ENCODE measurements at places on chromosomes 12 and 14.

DNA sequence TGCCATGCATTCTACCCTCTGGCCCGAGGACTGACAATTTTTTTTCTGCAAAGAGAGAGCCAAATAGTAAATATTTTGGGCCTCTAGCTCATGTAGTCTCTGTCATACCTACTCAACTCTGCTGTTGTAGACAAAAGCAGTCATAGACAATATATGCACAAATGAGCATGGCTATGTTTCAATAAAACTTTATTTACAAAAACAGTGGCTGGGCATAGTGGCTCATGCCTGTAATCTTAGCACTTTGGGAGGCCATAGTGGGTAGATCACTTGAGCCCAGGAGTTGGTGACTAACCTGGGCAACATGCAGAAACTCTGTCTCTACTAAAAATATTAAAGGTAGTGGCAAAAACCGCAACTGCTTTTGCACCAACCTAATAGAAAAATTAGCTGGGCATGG is 153.7 kb upstream of the BTG1 start:
- DNase-seq = no peak

DNA sequence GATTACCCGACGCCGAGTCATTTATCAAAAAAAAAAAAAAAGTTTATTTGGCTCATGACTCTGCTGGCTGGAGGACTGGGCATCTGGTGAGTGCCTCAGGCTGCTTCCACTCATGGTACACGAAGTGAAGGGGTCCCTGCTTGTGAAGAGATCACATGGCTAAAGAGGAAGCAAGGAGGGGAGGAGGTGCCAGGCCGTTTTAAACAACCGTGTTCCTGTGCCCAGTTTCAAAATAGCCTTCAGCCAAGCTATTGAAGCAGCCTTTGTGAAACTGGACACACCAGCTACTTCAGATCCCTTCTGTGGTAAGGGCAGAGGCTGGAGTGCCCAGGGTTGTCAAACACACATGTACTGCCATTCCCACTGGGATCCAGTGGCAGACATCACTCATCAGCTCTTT is 7.6 kb downstream of the POP5 start:
- no peak for DNase-seq

GRCh38 chr14:103023881-103024473 is 33.4 kb downstream of the CDC42BPB start:
- DNase-seq = peak; percentile 74

DNA sequence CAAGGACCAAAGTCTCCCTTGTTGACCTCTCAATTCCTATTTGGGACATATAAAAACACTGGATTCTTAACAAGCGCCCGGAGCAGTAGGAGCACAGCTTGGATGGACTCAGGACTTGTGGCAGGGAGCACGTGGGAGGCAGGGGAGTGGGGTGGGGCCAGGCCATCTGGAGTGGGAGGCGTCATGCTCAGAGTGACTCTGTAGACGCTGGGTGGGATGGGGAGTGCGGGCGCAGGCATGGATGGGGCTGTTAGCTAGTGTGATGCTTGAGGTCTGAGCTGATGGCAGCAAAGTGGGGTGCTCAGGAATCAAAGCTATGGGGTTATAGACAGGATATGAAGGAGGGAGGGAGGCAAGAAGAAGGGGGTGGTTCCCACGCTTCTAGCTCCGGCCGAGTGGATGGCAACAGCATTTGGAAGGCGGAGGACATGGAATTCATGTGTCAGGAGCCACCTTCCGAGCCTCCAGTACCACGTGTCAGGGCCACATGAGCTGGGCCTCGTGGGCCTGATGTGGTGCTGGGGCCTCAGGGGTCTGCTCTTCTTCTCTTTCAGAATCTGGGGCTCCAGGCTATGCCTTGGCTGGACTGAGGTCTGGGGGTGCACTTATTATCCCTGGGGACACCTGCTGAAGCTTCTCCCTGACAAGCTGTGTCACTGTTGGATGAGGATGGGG is 26.2 kb downstream of the MEG3 start:
- no peak for DNase-seq

GRCh38 chr12:78719721-78720120 is 144.9 kb upstream of the SYT1 start:
- DNase-seq = no peak

DNA sequence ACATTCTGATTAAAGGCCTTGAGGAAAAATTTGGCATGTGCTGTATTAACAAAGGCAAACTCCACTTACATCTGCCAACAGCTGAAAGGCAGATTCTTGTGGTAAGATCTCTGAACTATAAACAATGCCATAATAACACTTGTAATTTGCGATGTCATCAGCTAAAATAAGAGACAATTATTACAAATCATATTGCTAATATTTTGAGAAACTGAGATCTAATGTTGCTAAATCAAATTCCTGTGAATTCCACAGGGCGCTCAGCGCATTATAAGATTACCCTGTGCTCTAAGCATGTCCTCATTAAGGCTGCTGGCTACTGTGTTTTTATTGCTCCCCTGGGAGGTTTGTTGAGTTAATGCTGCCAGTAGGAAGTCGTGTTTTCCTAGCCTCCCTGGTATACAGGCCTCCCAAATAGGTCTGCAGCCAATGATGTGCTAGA is 244.8 kb downstream of the DACT1 start:
- peak; percentile 37 for DNase-seq

DNA sequence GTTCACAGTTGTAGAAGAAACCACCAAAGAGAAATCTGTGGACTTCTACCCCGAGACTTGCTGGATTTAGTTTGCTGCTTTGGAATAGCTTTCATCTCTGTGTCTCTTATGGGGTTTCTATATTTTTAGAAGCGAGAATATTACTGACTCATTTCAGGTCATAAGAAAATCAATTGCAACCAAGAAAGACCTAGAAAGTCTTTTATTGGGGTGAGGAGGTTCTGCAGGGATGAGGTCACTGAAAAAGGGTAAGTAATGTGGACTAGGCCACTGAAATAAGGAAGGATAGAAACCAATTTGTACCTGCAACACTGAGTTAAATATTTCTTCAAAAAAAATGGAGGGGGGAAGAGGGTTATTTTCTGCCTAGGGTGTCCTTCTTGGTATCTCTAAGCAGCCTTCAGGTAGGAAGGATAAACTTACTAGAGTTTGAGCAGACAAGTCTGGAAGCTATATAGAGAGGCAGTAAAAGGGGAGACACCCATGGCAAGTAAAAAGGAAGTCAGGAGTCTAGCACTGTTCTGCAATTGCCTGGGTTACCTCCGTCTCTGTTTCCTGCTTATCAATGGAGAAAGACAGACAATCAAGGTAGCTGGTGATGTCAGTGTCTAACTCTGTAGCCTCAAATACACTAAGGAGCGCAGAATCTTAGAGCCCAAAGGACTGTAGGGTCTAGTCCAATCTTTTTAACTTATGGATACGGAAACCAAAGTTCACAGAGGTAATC is 19.6 kb upstream of the KERA start:
- no peak for DNase-seq

GRCh38 chr12:39368096-39368495 is 74.8 kb downstream of the KIF21A start:
- DNase-seq = peak; percentile 80

- DNase-seq = peak; percentile 20
Observed at GRCh38 chr12:46377678-46378077, 5.1 kb upstream of the SLC38A2 start.

DNA sequence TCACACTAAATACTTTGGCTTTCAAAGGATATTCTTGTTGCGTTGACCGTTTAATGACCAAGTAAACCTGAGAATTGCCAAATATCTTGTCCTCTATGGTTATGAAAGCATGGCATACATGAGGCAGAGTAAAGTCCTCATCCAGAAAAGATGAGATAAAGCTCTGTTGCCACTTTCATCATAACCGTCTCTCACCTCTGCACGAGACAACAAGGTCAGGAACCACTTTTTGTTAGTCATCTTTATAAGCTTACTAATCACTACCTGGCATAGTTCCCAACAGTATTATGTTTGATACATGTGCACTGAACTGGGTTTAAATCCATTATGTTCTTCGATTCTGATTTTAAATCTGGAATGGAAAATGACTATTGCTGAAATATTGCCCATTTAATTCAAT is 31.3 kb downstream of the PTPRB start:
- peak; percentile 80 for DNase-seq

DNA sequence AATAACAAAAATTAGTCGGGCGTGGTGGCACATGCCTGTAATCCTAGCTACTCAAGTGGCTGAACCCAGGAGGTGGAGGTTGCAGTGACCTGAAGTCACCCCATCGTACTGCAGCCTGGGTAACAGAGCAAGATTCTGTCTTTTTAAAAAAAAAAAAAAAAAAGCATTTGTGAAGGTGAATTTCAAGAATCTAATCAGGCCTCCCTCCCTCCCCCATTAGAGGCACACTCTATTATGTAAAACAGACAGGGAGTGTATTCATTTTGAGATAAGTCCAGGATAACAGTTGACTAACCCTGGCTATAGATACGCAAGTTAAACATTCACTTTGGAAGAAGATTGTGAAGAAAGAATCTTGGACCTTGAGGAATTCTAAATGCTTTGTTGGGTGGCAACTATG is 2.9 kb downstream of the RESF1 start:
- no peak for DNase-seq

GRCh38 chr12:100265732-100266584 is 921 bp downstream of the DEPDC4 start:
- DNase-seq = no peak

DNA sequence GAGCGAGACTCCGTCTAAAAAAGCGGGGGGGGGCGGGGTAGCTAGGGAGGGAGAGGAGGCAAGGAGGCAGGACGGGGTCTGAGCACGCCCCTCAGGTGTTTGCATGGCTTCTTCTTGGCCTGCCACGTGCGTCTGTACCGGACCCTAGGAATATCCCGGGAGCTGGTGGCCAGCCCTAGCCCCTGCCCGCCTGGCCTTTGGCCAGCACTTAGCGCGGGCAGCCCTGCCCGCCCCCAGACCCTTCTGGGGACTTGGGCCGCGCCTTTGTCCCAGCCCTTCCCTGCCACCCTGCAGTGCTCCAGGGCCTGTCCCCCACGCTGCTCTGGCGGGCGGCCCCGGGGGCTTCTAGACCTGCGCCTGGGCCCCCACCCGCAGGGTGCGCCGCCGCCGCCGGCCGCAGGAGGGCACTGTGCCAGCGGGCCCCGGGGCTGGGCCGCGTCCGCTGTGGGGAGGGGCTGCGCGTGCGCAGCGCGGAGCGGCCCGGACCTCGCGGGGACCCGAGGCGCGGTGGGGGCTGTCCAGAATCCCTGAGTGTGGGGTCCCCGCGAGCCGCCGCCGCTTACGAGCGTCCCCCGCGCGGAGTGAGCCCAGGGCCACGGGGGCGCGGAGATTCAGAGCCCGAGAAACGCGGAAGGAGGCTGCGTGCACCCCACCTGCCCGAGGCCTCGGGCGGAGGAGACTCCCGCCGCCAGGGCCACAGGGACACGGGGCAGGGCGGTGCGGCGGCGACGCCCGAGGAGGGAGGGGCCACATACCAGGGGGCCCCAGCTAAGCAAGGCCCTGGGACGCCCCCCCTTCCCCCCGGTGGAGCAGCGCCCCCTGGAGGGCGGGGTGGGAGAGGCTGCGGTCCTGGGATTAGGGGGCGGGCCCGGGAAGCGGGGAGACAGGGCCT is 21.0 kb downstream of the SLC25A29 start:
- DNase-seq = peak; percentile 20

GRCh38 chr12:46371718-46372543 is 642 bp downstream of the SLC38A2 start:
- DNase-seq = peak; percentile 65

DNA sequence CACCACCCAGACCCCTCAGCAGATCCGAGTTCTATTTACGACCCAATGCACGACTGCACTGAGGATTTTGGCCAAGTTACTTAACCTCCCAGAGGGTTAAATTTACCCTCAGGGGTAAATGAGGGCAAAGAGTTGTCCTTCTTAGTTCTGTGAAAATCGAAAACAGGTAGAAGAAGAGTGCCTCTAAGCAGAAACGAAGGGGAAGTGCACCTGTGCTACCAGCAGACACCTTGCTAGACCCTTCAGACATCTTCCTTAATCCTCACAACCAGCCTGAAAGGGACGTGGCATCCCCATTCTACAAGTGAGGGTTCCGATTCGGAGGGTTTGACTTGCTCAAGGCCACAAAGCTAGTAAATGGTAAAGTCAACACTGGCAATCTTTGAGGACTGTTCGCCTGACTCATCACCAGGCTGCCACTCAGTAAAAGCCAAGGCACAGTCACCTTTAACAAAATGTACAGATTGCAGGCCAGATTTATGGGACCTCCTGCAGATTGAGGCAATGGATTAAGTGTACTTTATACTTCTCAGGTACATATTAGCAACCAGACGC is 1.6 kb downstream of the GSG1 start:
- DNase-seq = peak; percentile 40

DNA sequence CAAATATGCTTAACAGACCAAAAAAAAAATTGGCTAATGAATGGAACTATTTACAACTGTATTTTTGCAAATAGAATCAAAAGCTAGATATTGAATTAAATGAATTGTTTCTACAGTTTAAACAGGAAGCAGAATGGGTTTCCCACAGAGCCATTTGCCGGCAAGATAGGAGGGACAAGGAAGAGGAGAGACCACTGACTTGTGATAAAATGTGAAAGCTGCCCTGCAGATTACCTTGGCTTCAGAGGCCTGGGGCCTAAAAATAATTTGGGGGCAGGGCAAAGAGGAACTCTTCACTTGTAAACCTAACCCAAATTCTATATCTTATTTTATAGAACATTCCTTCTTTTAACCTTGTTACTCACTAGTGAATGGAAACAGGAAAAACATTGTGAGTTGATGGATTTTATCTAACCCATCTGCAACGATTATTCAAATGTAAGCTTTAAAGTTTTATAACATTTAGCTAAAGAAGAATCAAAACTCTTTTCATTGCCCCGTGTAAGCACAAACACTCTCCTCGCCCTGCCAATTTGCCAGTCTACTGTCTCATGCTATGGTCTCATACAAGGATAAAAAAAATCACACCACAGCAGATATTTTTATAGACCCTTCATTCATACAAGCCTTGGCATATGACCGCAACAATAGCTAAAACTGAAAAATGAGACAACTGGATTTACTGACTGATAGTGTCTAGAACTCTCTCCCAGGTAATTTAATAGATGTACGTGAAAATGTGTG is 49.5 kb upstream of the MDM1 start:
- DNase-seq = no peak
